ENCODE measurements at places on chromosomes 3 and 15.

DNA sequence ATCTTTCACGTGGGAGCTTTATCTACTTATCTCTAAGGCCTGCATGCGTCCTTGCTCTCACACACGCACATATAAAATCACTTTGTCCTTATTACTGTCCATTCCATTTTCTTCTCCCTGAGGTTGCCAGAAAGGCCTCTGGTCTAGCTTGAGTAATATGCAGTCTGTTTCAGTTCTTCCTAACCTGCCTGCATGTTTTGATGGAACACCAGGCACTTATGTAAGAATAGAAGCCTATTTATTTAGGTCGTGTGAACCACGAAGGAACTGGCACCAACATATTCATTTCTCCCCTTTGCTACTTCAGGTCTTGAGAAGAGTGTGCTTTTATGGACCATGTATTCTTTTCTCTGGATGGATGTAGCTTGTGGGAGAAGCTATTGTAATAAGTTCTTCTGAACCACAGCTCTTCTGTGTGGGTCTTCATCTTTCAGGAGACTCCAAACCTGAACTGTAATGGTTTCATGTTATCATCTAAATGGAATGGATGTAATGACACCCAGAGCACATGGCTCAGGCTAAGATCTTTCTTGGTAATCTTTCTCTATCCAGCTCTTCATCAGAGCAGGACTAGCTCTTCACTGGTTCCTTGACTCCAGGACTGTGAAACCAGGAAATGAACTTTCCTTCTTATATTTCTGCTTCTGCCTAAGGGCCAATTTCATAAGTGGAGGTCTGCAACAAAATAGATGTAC, 53.8 kb downstream of the UBE2E2 start:
- DNase-seq = no peak

GRCh38 chr3:23663661-23664186, 142.0 kb upstream of the UBE2E1 start:
- DNase-seq = no peak

GRCh38 chr3:15819576-15819975, 21.8 kb upstream of the ANKRD28 start:
- DNase-seq = no peak

GRCh38 chr3:194503081-194503531, 16.3 kb upstream of the ATP13A3 start:
- DNase-seq = no peak

- DNase-seq = no peak
Observed at GRCh38 chr3:182978387-182978786, 2.0 kb downstream of the DCUN1D1 start.

DNA sequence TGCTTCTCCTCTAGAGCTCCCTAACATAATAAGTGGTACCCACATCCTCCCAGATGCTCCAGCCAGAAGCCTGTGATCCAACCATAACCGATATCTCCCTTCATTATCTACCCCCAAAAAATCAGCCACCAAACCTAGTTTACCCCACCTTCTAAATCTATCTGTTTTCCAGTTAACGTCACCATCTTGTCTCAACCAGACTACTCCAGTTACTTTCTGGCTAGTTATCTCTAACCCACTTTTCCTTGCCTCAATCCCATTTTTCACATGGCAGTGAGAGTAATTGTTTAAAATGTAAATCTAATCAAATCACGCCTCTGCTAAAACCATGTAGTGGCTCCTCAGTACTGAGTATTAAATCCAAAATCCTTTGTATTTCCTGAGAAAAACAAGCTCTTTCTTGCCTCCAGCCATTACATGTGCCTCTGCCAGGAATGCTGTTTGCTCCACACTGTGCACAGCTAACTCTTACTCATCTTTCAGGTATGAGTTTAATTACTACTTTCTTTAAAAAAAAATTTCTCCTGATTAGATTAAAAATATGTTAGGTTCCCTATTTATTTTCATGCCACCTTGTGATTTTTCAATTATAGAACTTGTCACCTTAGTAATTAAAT, 15.4 kb downstream of the CCDC54 start:
- DNase-seq = no peak

DNA sequence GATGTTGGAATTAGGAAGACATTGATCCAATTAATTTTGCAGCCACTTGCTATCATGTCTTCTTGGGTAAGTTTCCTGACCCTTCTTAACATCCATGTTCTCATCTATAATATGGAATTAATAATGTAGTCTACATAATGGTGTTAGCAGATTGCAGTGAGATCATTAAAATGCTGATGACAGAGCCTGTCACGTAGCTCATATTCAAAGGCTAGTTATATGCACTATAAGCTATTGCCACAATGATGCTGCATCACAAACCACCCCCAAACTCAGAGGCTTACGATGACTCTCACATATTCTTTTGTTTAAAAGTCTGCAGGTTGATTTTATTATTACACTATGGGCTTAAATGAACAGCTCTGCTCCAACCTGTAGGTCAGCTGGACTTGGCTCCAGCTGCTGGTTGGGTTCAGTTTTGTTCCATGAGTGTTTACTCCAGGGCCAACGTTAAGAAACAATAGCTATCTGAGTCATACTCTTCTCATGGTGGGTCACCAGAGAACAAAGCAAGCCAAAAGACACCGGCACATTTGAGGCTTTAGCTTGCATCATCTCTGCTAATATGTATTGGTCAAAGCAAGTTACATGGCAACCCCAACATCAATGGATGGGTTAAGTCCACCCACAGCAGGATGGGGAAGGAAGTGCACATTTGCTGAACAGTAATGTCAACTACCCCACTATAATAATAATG, 250.0 kb upstream of the SLCO3A1 start:
- DNase-seq = no peak

DNA sequence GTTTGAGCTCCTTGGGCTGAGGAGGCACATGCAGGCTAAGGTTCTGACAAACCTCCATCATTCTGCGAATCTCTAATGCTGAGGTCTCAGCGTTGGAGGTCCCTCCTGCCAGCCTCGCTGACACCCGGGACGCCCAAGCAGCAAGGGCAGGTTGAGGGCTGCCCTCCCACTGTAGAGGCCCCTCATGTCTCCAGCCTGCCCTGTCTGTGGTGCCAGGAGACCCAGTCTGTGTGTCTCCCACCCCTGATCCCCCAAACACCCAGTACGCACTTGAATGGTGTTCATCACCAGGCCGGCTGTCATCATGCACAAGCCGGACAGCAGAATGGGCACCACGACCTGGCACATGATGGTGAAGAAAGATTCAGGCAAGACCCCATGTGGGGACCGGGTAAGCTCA, 27.8 kb downstream of the SLC41A3 start:
- DNase-seq = no peak

DNA sequence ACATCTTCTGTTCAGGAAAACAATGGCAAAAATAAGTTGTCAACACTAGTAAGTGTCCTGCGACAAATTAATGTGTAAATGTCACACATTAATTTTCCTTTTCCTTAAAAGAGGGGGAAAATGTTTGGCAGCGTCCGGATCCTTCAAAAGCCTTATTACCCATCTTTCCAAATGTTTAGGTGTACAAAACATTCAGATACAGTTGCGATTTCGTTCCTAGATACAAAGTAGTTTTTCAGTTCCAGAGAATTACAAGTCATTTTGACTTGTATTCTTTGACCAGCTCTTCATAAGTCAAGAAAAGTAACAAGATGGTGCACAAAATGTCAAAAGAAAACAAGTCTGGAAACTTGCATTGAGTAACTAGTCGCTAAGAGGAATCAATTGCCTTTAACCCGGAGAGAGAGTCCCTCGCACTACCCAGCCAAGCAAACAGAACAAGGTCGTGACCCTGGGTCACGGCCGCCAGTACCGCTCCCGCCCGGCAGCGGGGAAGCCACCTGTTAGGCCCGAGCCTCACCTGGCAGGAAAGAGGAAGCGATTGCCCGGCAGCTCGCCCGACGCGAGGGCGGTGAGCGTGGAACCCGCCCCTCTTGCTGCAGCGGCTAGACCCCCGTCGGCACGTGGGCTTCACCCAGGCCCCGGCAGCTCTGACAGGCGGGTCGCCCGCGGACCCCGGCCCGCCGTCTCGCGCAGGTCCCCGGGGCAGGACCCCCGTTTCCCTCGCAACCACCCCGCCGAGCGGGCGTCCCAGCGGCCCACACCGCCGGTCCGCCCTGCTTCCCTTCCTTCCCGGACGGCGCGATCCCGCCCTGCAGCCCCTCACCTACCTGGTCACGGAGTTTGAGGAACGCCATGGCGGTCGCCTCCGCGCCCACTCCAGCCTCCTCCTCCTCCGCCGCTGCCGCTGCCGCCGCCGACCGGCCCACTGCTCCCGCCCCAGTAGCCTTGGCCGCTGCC, 61.0 kb upstream of the ANKRD28 start:
- peak; percentile 15 for DNase-seq

- DNase-seq = no peak
Observed at GRCh38 chr3:27613846-27614500, 108.2 kb downstream of the EOMES start.

DNA sequence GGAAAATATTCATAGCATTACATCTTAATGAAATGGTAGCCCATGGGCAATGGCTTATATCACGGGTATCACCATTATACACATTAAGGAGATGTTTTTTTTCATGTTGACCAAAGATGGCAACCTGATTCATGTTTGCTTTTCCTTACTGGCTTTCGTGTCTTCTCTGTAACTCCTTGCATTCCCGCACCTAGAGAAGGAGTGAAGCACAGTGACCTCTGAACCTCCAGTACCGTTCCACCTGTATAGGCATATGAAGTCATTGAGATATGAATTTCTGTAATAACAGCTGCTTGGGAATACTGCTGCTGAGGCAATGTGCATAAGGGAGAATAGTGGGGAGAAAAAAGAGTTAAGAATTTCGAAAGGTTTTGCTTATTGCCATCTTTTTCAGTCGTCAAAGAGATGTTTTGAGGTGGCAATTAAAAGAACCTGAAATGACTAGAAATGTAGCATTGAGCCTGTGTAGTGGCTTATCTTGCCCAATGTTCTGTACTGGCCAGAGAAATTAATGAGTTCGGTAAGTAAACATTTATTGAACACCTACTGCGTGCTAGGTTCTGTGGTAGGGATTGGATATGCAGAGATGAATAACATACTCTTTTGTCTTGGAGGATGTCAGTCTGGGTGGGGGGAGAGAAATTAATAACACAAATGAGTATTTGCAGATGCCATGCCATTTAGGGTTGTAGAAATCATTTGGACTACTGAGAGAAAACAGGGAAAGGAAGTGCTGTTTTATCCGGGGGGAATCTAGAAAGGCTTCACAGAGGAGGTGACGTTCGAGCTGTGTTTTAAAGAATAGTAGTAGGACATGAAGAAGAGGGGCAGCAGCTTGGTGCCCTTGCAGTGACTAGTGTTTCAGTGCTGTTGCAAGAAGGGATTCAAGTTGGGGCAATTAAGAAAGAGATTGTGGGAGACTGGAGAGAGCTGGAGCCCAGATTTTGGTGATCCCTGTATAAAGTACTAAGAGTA, 2.5 kb downstream of the FEM1B start:
- no peak for DNase-seq

- no peak for DNase-seq
Observed at GRCh38 chr3:70990185-70990584, 593.3 kb downstream of the FOXP1 start.

- DNase-seq = no peak
Observed at GRCh38 chr3:149839896-149840295, 26.9 kb downstream of the RNF13 start.

DNA sequence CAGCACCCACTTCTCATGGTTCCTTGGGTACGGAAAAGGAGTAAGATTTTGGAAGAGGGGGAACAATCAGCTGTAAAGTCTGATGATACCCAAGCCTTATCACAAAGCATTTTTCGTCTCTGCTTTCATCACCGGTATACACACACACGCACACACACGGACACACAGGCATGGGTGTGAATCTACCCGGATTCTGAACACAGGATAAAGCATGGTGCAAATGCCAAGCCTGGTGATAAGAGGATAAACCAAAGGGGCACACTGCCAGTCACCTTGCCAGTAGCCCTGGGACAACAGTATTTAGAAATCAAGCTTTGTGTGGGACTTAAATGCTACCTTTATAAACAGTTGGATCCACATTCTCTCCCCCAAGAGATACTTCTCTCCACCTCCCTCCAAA, 22.2 kb downstream of the FAM174B start:
- no peak for DNase-seq

DNA sequence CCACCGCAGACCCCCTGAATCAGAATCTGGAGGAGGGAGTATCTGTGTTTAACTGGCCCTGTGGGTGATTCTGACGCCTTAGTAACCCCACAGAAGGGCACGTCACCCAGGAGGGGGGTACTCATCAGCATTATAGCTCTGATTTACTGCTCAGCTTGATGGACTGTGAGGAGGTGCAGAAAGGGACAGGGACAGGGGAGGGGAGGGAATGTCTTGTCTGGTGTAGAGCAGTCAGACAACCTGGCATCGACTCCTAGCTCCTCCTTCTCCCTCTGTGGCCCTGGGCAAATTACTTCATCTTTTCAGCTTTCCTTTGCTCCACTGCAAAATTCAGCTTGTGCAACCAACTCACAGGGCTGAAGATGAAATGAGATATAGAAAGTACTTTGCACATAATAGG, 42.3 kb upstream of the GLCE start:
- no peak for DNase-seq

DNA sequence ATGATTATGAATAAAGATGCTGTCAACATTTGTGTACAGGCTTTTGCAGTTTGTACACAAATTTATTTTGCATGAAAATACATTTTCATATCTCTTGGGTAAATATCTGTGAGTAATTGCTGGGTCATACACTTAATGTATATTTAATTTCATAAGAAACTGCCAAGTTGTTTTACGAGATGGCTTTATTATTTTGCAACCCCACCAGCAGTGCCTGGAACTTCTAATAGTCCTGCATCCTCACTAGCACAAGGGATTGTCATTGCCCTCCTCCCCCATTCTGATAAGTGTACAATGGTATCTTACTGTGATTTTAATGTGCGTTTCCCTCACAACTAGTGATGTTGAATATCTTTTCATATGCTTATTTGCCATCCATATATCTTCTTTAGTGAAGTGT, 45.2 kb downstream of the ASTE1 start:
- DNase-seq = no peak

DNA sequence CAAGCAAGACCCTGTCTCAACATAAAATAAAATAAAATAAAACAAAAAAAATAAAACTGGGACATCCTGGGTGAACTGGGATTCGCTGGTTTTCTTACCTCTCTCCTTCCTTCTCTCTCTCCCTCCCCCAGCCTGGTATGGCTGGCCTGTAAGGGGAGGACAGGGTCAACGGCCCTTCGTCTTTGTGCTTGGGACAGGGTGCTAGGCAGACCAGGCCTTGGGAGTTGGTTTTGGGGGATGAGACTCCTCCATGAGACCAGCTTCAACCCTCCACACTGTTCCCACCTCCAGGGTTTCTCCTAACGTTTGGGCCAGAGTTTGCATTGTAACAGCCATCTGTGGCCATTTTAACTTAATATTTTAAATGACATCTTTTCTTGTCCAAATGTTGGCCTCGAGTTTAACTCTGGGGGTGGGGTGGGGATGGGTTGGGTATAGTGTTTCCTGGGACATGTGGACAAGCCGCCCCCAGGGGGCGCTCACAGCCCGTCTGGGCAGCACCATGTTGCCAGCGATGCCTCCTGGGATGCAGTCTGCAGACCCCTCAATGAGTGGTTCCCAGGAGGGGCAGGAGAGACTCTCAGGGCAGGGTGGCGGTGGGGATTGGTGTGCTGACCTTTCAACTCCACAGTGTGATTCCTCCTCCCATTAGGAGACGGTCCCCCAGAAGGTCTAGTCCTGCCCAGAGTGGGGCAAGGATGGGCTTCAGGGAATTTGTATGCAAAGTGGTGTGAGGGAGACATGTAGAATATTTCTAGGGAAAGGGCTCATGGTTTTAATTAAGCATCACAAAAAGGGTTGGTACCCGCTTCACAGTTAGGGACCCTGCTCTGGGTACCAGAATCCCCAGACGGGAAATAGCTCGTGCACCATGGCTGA, 37.7 kb upstream of the LCTL start:
- peak; percentile 81 for DNase-seq
